Stimulated activated CD4-positive, alpha-beta T cell treated with anti-CD3 and anti-CD28 coated beads, Interleukin-12 subunit alpha, Interleukin-12 subunit beta, amount 100 ng/mL, for 48 hours (primary cell): ENCODE measurements at places on chromosomes 16 and 17.

DNA sequence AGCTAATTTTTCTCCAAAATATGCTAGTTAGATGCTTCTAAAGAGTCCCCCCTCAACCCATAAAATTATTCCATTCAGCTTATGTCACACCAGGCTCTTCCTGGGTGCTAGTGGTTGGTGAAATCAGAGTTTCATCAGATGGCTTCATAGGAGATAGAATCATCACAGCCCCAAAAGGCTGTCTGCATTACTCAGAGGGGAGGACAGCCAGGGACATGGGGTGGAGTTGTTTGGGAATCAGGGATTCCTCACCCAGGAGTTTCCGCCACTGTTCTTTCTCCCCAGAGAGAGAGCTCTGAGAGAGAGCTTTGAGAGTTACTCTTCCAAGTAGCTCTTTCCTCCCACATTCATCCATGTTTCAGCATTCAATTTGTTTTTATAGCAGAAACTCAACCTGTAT is 288 bp upstream of the KRT34 start:
- no peak for DNase-seq

GRCh38 chr17:72810991-72811508 is 281.4 kb downstream of the SLC39A11 start:
- DNase-seq: no peak

DNA sequence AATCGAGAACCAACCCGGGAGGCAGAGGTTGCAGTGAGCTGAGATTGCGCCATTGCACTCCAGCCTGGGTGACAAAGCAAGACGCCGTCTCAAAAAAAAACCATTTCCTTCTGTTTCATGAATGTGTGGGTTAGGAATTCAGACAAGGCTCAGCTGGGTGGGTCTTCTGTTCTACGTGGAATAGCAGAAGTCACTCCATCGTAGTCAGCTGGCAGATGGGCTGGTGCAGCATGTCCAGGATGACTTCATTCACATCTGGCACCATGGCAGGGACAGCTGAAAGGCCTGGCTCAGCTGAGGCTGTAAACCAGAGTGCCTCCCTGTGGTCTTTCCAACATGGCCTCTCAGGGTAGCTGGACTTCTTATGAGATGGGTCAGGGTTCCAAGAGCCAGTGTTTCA is 89.0 kb downstream of the C17orf67 start:
- DNase-seq: no peak

- DNase-seq: peak; percentile 23
These were observed 18.1 kb upstream of the TMEM98 start for GRCh38 chr17:32909787-32910369.

GRCh38 chr16:53822936-53823529 is 119.1 kb downstream of the FTO start:
- DNase-seq: no peak

DNA sequence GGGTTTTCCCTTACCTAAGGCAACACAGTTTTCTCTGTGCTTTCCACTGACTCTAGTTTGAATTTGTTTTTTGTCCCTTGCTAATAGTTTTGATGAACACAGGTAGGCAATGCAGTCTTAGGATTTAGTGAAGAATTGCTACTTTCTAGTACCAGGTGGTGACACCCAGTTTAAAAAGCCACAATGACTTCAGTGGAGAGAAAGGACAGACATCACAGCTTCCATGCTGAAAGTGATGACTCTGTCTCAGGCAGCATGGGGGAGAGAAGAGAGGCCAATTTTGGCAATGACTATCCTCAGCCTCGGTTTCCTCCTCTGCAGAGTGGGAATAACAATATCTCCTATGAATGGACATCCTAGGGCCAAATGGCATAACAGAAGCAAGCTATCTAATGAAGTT is 118.8 kb downstream of the AXIN2 start:
- DNase-seq: no peak

GRCh38 chr17:31374094-31374447 is 17.4 kb upstream of the RAB11FIP4 start:
- DNase-seq: no peak

DNA sequence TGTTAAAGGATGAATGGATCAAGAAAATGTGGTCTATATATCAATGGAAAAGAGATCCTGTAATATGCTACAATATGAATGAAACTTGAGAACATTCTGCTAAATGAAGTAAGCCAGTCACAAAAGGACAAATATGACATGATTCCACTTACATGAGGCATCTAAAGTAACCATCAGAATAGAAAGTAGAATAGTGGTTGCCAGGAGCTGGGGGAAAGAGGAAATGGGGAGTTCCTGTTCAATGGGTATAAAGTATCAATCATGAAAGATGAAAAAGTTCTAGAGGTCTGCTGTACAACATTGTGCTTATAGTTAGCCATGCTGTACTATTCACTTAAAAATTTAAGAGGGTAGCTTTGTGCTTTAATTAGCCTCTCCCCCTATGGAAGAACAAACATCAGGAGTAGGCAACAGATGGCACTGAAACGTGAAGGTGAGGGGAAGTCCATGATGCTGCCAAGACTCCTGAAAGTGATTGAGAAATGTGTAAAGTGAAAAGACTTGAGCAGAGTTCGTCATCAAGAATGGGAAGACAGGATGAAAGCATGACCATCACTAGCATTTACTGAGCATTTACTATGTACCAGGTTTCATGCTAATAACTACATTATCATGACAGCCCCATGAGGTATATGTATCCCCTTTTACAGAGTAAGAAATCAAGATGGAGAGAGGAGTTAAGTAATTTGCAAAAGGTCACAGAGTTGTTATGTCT is 167.2 kb downstream of the CYB561 start:
- DNase-seq: no peak

- peak; percentile 40 for DNase-seq
These were observed 291.6 kb upstream of the TNRC6C start for GRCh38 chr17:77666881-77667395.

DNA sequence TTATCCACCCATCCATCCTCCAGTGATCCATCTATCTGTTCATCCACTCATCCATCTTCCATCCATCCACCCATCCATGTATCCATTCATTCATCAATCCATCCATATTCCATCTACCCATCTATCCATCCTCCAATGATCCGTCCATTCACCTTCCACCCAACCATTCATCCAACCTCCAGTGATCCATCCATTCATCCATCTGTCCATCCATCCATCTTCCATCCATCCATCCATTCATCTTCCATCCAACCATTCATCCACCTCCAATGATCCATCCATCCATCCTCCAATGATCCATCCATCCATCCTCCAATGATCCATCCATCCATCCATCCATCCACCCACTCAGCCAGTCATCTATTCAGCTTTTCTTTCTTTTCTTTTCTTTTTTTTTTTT is 156.5 kb upstream of the WSCD1 start:
- no peak for DNase-seq

DNA sequence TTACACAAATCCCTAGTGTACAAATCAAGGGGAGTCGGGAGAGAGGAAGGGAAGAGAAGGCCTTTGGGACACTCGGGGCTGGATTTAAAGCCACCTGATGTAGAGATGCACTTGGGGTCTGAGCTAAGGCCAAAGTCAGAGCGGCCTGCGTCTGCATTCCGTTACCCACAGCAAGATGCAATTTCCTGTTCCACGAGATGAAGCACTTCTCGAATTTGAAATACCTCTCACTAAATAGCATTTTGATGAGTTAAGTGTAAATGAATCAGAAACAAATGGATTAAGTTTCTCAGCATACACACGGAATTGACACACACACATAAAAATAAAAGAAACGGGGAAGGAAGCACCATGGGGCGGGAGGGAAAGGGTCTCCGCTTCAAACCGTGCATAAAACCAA is 386.0 kb downstream of the SOX9 start:
- no peak for DNase-seq

DNA sequence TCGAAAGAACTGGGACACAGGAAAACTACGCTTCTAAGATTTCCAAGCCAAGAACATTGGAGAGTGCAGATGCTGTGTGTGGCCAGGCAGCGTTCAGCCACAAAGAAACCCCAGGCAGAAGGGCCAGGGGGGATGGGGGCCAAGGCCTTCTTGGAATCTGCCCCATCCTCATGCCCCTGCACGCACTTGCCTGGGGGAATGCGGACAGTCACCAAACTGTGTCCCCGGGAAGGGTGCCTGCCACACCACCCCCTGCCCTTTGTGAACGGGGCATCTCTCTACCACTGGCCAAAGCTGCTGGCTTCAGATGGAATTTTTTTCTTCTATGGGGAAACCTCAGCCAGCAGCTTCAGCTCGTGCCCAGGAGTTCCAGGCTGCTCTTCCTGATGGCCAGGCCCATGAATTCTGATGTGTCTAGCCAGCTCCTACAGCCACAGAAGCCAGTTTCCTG is 32.0 kb upstream of the DNAH17 start:
- no peak for DNase-seq
